ENCODE measurements at places on chromosomes 5 and 9. TPM values are rescaled to one million over a fixed set of nuclear protein-coding genes. Genes with fewer than 3 reads are reported as not detected.

DNA sequence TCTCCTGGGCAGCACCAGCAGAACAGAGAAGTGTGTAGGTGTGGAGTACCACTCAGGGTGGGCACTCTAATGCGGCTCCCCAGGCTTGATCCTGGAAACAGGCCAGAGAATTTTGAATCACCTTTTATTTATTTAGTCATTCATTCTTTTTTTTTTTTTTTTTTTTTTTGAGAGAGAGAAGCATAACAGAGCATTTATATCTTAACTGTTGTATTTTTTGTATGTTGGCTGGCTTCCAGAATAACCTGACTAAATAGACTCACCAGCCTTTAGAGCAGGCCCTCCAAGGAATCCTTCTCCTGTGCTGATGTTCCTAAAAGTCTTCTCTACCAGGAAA is 153.4 kb downstream of the PIK3R1 start:
- DNase-seq, result no peak

PRLR gene
- total RNA-seq, result 0.30 TPM

DNA sequence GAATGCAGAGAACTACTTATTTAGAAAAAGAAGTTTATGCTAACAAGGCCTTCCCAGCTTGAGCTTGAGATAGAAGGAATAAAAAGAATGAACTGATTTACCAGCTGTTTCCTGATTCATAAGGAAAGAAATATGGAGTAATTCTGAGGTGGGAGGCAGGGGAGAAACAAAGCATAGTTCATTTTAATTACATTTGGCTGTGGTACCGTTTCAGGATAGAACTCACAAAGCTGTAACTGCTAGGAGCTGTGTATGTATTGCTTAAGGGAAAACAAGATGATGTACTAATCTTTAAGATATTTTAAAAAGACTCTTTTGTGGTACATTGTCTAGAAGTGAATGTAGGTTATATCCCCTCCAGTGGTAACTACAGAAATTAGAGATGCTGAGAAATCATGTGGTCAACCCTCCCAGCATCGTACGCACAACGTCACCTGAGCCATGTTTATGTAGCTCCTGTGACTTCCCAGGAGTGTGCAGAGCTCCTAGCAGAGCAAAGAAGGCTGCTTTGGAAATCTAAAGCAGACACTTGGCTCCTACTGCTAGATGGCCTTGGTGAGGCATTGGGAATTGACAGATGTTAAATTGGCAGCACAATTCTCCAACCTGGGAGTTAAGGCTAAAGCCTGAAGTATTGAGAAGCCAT is 208.3 kb upstream of the VLDLR start:
- no peak for DNase-seq

- DNase-seq, result no peak
Measured at GRCh38 chr5:133428072-133428660, 184.2 kb downstream of the FSTL4 start.

GRCh38 chr5:169162407-169162806 is 138.5 kb downstream of the SLIT3 start:
- no peak for DNase-seq

GRXCR2 gene
- 0.78 TPM for total RNA-seq

DNA sequence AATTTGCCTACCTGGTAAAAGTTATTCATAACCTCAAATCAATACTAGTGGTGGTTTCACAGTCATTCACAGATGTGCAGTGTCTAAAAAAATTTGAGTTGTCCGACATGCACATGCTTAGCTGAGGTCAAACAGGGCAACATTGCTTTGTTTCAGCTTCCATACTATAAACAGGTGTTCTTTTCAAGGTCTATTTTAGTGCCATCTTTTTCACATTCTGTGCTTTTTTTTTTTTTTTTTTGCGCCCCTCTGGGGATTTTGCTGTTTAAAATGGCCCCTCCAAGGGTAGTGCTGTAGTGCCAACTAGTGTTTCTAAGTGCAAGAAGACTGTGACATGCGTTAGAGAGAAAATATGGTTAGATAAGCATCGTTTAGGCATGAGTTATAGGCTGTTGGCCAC is 14.5 kb downstream of the PHAX start:
- DNase-seq, result no peak

DNA sequence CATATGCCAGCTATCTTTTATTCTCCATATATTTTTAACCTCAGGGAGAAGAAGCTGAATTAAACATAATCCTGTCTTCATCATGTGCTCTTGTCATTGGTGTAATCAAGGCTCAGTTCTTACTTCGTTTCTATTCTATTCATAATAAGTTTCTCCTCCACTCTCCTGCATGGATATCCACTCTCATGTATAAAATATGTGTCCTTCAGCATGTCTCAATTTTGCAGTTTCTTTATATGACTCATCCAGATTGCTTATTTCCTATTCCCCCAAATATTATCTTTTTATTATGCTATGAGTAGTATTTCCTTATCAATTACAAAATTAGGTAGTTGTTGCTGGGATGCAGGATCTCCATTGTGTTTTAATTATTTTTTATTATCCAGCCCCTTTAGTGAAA is 643.7 kb upstream of the ACO1 start:
- no peak for DNase-seq

DNA sequence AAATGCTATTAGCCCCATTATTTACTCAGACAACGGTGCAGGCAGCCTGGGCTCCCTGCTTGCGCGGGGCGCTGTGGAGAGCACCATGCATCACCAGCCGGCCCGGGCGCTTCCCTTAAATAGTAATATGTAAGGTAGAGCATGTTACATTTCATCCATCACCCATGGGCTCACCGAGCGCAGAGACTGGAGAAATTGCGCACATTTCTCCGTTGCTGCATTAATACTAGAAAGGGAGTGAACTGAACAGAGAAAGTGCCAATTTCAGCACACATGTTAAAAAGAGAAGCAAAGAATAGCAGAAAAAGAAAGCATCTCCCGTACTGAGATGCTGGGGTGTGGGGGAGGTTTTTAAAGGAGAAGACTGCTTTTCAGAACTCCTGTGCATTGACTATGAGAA is 400.3 kb downstream of the ZSWIM6 start:
- no peak for DNase-seq

TRMO gene
- total RNA-seq, result 7.3 TPM

DNA sequence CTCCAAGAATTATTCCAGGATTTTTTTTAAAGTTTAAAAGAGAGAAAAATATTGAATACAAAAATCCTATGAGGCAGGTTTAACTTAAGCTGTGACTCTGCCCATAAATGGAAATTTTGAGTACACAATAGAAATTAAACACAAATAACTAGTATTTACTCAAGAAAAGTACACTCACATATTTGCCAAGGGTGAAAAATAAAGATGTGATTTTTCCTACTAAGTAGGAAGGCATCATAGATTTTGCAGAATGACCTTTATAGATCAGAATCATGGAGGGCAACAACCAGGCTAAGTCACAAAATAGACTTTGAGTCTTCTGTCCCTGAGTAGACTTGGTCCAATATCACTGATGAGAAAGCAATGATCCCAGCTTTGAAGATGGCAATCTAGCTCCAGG is 102.7 kb upstream of the SLC12A2 start:
- no peak for DNase-seq

DNA sequence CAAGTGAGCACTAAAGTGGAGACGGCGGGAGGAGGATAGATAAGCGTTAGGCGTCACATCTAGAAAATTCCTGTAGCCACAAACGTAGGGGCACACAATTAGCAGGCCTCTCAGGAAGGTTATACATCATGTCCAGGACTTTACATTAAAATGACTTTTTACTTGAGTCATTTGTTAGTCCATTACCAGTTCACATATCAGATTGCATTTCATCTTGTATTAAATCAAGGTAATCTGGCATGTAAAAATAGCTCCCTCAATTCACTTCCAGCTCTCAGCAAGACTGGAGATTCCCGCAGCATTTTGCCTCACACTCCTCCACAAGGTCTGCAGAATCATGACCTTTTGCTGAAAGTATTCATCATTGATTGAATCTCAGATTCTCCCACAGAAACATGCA is 118.8 kb downstream of the PRDM6 start:
- no peak for DNase-seq

BARHL1 gene
- not detected for total RNA-seq

DNA sequence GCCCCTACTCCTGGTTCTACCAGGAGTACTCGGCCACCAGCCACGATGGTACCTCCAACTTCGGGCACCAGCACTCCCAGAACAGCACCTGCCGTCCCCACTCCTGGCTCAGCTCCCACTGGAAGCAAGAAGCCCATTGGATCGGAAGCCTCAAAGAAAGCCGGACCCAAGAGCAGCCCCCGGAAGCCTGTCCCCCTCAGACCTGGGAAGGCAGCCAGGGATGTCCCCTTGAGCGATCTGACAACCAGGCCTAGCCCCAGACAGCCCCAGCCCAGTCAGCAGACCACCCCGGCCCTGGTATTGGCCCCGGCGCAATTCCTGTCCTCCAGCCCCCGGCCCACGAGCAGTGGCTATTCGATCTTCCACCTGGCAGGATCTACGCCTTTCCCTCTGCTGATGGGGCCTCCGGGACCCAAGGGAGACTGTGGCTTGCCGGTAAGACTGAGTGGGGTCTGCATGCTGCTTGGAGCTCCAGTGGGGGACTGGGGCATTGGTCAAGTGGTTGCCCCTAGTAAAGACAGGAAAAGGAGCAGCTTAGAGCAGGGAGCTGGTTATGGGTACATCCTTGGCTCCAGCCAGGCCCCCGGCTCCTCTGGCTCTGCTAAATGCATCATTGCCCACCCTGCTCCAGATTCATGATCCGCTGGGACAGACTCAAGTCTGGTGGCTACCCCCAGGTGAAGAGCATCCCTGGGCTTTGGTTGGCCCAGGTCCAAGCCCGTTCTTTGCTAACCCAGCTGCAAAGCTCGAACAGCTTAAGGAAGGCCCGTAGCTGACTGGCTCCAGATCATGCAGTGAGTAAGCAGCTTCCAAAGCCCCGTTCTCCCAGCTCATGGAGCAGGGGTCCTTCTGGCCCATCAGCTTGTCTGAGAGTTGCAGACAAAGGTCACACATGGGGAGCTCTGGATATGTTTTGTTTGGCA is 14.0 kb downstream of the COL27A1 start:
- DNase-seq, result no peak

DNA sequence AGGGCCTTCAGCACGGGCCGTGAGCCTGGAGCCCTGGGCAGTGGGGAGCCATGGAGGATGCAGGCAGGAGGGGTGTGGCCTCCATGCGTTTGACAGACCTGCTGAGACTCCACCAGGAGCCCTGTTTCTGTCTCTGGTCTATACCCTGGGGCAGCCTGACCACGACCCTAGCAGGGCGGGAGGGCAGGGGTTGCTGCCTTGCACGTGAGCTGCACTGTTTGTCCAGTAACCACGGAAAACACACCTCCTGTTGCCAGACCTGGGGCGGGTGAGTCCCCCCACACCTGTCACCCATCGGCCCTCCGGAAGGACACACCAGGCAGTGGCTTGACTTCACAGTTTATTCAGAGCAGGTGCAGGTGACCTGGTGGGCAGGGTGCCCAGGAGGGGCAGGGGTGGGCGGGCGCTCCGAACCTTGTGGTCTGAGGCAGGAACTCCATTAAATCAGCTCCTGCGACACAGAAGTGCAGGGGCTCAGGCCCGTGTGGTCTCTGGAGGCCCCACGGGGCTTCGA is 3.9 kb downstream of the LCN8 start:
- no peak for DNase-seq

DNA sequence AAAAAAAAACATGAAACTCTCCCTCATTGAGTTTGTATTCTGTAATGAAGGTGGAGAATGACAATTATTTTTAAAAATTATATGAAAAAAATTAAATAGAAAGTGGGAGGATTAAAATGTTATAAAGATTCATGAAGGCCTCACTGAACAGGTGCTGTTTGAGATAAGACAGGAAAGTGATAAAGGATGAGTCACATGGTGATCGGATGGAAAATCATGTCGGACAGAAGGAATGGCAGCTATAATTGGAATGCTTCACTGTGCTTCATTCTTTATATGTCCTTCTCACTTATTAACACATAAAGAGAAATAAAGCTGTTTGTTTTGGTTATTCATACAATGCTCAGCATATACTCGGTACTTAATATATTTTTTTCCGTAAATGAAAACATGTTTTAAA is 464.5 kb upstream of the RGMB start:
- no peak for DNase-seq

TMC1 gene
- 0.27 TPM for total RNA-seq

HTR4 gene
- total RNA-seq, result 0.70 TPM

DNA sequence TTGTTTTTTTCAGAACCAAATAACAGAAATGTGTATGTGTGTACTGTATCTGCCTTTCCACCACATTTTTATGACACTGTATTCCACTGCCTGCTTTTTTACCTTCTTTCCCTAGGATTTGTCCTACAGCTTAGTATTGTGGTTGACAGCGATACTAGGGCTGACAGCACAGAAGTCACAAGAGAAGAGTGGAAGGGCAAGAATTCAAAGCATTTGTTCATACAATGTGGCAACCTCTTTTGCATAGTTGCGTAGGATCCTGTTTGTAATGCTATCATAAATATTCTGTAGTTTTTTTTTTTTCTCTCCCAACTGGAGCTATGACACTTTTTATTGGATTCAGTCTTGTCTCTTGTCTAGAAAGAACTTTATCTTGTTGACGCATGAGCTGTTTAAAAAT is 5.6 kb upstream of the BNIP1 start:
- no peak for DNase-seq

ARHGEF39 gene
- total RNA-seq, result 0.48 TPM

DNA sequence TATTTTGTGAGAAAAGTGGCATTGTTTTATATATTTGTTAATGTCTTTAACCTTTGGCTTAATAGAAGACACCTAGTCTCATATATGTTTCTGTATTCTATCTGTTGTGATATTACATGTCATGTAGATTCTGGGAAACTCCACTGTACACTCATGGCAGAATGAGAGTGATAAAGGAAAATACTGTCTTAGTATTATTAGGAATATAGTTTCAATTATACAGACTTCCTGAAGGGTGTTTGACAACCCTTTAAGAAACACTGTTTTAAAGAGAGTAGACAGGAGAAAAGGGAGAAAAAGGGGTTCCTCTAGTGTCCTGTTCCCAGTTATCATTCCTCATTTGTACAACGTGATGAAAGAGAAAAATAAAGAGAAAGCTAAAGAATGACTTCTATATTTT is 42.1 kb upstream of the SPEF2 start:
- no peak for DNase-seq

Measured in cardiac septum (tissue), 1 donor.